ENCODE measurements at places on chromosomes 6 and 20. TPM values are rescaled to one million over a fixed set of nuclear protein-coding genes. Genes with fewer than 3 reads are reported as not detected.

DNA sequence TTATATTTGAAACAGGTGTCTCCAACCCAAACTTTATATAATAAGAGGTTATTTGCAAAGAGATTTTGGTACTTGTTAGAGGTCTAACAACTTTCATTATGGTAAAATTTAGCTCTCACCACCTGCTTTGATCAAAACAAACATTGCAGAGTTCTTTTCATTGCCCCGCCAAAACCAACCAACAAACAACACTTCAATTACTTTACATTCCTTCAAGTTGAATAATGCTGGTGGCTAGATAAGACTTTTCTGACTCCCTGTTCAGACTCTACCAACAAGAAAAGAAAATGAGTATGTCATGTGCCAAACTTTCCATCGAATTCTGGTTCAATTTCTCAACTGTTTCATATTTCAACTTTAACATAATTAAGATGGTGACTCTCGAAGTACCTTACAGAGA lies 311.1 kb downstream of the ADGRG6 start:
- no peak overlapping the region for H3K4me3 ChIP-seq
- DNase-seq, result no peak
- H3K36me3 ChIP-seq, result no peaks in the 10 kb centered on the region
- no peak overlapping the region for H3K27ac ChIP-seq

DNA sequence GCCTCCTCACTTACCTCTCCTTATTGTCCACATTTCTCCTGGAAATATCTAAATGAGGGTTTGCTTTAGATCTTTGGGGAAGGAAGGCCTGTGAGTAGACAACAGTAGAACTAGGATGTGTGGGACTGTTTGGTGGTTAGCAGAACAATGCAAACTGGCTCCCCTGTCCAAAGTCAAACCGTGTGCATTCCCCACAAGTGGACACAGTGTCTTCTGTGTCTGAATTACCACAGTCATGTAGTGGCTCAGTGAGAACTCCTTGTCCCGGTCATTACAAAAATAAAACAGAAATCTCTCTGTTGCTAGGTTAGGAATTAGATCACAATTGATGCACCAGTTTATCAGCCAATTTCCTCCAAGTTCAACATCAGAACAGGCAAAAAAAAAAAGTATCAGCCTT lies 455 bp upstream of the ADGRF4 start:
- no peak overlapping the region for H3K4me3 ChIP-seq
- no peaks in the 10 kb centered on the region for H3K36me3 ChIP-seq
- no peaks in the 10 kb centered on the region for H3K27me3 ChIP-seq
- no peak for DNase-seq
- H3K4me1 ChIP-seq, result no peaks in the 10 kb centered on the region

DNA sequence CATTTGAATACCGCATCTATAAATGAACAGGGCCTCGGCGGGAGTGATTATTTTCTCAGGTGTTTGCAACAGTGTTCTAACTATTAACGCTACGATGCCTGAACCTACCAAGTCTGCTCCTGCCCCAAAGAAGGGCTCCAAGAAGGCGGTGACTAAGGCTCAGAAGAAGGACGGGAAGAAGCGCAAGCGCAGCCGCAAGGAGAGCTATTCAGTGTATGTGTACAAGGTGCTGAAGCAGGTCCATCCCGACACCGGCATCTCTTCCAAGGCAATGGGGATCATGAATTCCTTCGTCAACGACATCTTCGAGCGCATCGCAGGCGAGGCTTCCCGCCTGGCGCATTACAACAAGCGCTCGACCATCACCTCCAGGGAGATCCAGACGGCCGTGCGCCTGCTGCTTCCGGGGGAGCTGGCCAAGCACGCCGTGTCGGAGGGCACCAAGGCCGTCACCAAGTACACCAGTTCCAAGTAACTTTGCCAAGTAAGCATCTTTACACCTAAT lies 70.9 kb downstream of the HFE start:
- H3K36me3 ChIP-seq, result no peaks in the 10 kb centered on the region
- H3K27me3 ChIP-seq, result no peaks in the 10 kb centered on the region
- peak overlapping the region; percentile 89 for H3K27ac ChIP-seq
- peak overlapping the region; percentile 69 for H3K4me3 ChIP-seq

- no peak for DNase-seq
- H3K4me1 ChIP-seq, result no peaks in the 10 kb centered on the region
- H3K36me3 ChIP-seq, result no peaks in the 10 kb centered on the region
These were observed 164.2 kb downstream of the PRL start for GRCh38 chr6:22132656-22133055.

DNA sequence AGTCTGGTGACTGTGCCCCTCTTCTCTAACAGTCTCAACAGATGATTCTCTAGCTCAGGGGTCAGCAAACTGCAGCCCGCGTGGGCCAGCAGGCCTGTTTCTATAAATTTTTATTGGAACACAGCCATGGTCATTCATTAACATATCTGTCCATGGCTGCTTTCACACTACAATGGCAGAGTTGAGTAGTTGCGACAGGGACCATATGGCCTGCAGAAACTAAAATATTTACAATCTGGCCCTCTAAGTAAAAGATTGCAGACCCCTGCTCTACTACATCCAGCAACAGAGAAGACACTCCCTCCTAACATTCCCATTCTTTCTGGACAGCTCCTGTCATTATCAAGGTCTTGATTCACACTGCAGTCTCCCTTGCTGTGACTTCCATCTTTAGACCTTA lies 45.2 kb downstream of the PLAGL2 start:
- H3K27ac ChIP-seq, result no peak overlapping the region
- no peaks in the 10 kb centered on the region for H3K4me1 ChIP-seq
- no peaks in the 10 kb centered on the region for H3K27me3 ChIP-seq

SAMD5 gene
- 9.2 TPM for total RNA-seq
